ENCODE measurements at places on chromosomes 13 and 19.
A peak's percentile ranks its signal among the peaks of the same experiment; 100 is the strongest.

DNA sequence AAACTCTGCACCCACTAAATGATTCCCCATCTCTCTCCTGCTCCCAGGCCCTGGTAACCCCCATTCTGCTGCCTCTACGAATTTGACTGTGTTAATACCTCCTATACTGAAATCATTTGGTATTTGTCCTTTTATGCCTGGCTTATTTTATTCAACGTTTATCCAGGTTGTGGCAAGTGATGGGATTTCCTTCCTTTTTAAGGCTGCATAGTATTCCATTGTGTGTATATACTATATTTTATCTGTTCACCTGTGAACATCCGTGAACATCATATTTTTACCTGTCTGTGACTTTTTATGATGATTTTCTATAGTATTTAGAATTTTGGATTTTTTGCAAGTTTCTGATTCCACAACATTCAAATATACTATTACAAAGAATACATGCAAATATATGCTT, 13.9 kb upstream of the CEBPG start:
- DNase-seq = no peak

DNA sequence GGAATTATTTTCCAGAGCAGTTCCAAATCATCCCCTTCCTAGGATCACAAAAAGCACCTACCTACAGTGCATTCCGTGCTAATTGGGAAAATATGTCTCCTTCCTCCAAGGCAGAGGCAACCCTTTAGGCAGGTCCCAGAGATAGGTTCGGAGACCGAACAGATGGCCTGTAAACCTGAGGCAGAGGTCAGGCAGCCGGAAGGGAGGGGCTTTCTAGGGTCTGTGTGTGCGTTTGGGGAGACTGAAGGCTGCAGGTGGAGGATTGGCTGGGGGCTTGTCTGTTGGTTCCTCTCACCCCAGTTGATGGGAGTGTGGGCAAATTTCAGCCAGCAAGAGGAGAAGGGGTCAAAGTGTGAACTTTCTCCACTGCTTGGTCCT, 7.1 kb downstream of the KCNN4 start:
- no peak for DNase-seq

DNA sequence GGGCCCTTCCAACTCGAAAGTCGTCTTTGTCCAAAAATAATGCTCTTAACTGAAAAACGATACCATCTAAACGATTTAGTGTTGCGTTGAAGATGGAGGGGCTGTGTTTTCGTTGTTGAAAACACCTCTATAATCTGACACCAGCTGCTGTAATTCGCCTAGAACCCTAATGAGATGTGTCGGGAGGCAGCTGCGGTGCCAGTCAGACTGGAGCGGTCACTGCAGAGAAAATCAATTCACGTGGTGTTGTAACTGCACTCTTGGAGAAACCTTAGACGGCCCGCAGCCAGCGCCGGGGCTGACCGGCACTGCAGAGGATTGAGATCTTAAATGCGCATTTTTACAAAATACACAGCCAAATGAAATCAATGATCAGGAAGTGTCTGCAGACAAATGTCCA, 339.1 kb downstream of the ZNF536 start:
- DNase-seq = peak; percentile 26

DNA sequence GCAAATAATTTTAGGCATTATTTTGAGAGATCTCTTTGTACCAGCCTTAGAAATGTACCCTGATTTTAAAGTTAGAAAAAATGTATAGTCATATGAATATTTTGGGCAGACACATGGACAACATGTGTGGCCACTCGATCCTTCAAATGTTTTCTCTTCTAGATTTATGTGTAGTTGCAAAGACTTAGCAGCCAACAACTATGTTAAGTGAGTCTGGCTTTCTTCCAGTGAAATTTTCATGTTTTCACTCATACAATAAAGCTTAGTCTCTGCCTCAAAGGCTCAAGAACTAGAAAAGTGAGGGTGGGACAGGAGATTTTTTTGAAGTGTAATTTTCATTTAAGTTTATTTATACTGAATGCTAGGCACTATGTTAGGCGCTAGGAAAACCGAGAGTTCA, 207.7 kb upstream of the DACH1 start:
- DNase-seq = no peak

GRCh38 chr13:34698945-34699344, 243.1 kb upstream of the NBEA start:
- no peak for DNase-seq

DNA sequence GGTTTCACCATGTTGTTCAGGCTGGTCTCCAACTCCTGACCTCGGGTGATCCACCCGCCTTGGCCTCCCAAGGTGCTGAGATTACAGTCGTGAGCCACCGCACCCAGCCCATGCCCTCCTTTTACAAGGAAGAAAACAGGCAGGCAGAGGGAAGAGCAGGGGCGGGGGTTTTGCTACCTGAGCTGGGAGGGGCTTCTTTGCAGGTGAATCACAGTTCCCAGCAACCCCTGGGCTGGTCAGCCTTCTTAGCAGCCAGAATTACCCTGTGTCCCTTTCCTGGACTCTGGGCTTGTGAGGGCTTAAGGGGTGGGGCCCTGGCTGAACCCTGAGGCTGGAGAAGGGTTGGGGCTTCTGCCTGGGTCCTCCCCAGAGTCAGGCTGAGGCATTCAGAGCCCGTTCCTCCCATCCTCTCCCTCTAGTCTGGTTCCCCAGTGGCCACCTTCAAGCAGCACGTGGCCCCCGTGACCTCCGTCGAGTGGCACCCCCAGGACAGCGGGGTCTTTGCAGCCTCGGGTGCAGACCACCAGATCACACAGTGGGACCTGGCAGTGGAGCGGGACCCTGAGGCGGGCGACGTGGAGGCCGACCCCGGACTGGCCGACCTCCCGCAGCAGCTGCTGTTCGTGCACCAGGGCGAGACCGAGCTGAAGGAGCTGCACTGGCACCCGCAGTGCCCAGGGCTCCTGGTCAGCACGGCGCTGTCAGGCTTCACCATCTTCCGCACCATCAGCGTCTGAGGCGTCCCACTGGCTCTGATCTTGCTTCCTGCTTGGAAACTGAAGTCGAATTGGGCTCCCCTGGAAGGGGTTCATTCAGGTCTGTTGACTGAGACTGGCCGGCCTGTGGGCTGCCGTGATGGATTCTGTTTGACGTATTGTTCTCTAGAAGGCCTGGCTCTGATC, 2.8 kb upstream of the KCNJ14 start:
- DNase-seq = no peak

DNA sequence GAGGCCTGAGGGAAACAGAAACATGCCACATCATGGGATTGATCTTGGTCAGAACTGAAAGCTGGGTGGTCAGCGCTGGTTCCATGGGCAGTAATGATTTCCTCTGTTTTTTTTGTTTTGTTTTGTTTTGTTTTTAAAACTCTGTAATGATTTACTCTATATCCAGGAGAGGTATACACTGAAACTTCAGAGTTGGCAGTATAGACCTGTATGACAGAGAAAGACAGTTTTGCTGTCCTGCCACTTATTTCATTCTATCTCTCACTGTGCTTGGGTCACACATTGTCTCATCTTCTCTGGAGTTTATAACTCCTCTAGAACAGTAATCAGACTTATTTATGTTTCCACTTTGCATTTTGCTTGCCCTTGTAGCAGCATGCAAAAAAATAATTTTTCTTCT, 105.1 kb upstream of the SLITRK1 start:
- DNase-seq = no peak

Data from iPS-NIHi11 (cell line).